NCI-H526 treated with DMSO at 0.1 percent for 48 hours (cell line): ENCODE measurements at places on chromosomes 2 and 18.

GRCh38 chr2:74511104-74511989 is 2.9 kb upstream of the TLX2 start:
- DNase-seq, result no peak

DNA sequence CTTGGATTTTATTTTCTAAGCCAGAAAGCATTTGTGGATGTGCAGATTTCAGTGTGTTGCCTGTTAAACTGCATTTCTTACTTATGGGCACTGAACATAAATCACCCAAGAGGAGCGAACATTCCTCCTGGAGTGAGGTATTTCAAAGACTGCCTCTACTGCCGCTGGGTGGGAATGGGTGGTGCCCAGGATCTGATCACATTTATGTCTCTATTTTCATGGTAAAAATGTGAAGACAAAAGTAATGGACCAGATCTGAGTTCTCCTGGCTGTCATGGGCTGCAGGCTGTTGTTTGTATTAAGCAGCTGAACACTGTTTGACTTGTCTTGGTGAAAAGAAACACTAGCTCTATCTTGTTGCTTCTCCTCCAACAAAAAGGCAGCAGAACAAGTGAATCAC is 251.7 kb downstream of the NCKAP5 start:
- no peak for DNase-seq

GRCh38 chr18:2394684-2395083 is 176.6 kb downstream of the METTL4 start:
- DNase-seq, result no peak

GRCh38 chr2:13193900-13194299 is 477.2 kb downstream of the TRIB2 start:
- peak; percentile 55 for DNase-seq

GRCh38 chr2:188773075-188773474 is 201.1 kb upstream of the COL3A1 start:
- DNase-seq, result no peak

- no peak for DNase-seq
Measured at GRCh38 chr18:46903406-46903805, 13.9 kb downstream of the PIAS2 start.

DNA sequence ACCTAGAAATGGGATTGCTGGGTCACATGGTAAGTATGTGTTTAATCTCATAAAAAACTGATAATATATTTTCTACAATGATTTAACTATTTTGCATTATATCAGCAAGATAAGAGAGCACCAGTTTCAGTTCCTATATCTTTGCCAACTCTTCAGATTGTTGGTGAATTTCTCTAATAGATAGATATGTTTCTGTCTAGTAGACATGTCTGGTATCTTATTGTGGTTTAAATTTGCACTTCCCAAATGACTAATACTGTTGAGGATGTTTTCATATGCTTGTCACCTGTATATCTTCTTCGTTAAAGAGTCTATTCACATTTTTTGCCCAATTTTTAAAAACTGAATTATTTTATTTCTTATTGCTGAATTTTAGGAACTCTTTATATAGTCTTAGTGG is 113.8 kb upstream of the UXS1 start:
- DNase-seq, result no peak

DNA sequence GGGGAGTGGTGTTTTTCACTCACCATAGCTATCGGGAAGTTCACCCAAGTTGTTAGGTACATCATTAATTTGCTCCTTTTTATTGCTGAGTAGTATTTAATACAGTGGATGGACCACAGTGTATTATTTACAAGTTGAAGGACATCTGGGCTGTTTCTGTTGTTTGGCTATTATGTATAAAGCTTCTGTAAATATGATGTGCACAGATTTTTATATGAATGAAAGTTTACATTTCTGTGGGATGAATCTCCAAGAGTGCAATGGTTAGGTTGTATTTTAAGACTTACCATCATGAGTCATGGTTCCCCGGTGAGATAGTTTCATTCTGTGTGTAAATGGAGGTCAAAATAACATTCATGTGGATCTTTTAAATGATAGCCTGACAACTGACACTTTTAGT is 337.4 kb downstream of the PTPRM start:
- no peak for DNase-seq

DNA sequence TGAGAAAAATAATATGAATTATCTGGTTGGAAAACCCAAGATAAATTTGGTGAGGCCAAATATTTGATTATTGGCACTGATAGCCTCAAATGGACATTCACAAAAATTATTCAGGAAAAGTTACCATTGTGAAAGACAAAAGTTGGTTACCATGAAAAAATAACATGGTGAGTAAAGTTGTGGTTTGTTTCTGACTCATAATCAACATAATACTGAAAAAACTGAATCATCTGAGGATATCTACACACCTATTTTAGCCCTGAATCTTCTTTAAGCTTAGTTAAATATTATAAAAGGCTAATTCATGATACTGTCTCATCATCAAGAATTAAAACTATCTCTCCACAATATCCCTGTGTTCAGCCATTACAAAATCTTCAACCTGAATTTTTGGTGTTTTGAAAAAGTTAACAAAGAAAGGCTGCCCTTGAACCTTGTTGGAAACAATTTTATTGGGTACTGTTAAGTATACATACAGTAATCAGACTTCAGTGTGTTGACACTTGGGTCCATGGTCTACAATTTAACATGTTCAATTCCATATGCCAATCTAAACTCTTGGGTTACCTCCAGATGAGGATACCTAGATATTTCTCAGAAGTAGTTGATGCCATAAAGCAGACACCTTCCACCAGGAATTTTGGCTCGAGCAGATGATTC is 607.5 kb upstream of the SLC39A10 start:
- no peak for DNase-seq

DNA sequence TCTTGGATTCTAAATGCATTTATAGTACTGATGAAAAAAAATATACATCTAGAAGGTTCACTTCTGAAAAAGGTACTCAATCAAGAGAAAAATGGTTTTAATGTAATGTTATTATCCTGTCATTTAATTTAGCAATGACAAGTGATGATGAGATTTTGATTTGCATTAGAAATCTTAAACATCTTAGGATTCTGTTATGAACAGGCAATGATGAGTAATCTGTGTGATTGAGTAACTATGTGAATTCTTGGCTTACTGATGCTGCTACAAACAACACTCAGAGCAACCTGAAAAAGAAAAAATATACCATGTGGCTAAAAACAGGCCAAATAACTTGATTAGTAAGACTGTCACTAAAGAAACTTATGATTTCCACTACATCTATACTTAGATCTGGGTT is 30.1 kb downstream of the RBKS start:
- no peak for DNase-seq

DNA sequence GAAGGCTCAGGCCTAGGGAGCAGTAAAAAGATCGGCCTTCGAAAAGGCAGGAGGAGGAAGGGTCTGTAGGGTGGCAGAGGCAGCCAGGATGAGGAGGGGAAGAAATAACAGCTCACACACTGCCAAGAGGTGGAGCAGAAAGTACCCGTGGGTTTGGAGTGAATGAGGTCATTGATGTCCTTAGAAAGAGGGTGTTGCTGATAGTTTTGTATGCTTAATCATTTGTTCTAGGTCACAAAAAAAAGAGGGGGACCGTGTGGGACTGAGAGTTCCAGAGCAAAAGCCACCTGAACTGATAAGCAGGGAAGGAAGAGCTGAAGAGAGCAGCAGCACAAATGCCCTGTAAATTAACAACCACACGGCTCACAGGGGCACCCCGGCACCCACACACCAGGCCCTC is 140.4 kb downstream of the FAM161A start:
- no peak for DNase-seq

GRCh38 chr2:102619414-102620319 is at the start of gene SLC9A2:
SLC9A2 (plus strand) TSS chr2:102619553; CDS start chr2:102619849, 296 bp downstream.
- peak; percentile 34 for DNase-seq

DNA sequence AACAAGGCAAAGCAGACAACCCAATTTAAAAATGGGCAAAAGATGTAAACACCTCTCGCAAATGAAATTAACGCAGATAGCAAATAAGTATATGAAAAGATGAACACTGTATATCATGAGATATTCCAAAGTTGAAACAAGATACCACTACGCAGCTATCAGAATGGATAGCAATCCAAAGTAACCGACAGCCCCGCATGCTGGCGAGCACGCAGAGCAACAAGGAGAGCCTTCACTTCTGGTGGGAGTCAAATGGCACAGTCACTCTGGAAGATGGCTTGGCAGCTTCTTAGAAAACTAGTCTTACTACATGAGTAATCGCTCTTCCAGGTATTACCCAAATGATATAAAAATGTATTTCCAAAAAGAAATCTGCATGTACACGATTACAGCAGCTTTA is 1.4 kb downstream of the NDUFA10 start:
- no peak for DNase-seq

DNA sequence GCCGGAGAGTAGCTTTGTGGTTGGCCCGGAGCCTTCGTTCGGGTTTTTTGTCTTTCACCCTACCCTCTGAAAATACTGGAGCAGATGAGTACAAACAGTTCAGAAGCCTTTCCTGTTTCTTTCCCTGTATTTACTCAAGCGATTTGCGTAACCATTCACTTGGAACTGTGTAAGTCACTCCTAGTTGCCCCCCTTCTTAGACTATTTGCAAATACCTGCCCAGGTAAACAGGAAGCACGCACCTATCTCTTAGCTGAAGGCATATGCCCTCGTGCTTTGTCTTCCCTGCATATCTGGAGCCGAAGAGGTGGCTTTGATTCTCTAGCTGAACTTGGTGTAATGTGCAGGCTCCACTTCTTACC is 1.4 kb downstream of the KCNS3 start:
- DNase-seq, result peak; percentile 69

GRCh38 chr2:120878970-120879369 is 143.3 kb downstream of the GLI2 start:
- no peak for DNase-seq

DNA sequence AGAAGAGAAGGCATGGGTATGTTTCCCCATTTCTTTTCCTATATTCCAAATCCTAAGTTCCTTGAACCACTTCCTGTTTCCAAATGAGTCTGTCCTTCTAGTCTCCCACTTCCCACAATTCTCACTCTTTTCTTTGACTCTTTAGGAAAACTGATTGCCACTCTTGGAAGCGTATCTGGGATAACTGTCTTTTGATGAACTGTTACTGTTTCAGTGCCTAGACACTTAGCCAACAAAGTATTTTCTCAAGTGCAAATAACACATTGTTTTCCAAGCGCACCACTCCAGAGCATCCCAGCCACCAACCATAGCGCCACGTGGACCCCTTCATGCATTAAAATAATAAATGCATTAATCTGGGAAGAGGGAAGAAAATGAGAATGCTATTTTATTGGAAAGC is 342.8 kb downstream of the MTX2 start:
- DNase-seq, result no peak

GRCh38 chr18:25518716-25519053 is 166.7 kb upstream of the ZNF521 start:
- no peak for DNase-seq

DNA sequence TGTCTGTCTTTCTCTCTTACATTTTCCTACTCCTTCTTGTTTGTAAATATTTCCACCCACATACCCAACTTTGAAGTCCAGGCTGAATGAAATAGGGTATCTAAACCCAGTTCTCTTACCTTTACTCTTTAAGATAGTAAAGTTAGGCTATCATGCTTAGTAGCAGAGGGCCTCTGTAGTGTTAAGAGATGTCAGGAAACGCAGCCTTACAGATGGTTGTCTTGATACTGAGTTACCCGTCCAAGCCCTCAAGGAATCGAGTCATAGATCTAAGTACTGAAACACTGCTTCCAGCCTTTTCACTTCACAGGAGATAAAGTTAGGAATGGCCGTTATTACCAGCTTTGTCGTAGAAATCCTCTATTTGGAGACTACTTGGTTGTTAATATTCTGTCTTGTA is 24.3 kb downstream of the MRPS9 start:
- DNase-seq, result no peak

DNA sequence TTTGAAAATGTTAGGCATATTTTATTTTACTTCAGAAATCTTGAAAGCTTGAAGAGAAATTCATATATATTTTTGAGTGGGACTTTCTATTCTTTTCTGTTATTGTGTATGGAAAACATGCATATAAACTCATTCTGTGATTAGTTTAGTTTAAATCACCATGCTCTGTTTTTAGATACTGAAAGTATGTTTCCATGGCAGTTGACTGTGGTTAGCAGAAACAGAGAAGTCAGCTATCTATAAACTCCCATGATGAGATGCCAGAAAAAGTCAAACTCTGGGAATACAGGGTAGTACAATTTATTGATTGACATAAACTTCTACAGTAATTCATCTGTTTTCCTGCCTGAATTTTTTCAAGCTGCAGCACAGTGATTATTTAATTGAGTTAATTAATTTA is 905.3 kb upstream of the VRK2 start:
- no peak for DNase-seq

DNA sequence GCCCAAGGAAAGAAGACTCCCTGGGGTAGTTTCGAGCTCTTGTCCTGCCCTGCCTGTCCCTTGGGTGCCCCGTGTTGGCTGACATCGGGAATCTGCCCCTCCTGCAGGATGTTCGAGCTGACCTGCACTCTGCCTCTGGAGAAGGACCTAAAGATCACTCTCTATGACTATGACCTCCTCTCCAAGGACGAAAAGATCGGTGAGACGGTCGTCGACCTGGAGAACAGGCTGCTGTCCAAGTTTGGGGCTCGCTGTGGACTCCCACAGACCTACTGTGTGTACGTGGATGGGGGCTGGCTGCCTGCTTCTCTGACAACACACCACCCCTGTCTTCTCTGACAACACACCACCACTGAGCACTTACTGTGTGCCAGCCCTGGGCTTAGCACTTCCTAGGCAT is 210.8 kb downstream of the DYSF start:
- no peak for DNase-seq

DNA sequence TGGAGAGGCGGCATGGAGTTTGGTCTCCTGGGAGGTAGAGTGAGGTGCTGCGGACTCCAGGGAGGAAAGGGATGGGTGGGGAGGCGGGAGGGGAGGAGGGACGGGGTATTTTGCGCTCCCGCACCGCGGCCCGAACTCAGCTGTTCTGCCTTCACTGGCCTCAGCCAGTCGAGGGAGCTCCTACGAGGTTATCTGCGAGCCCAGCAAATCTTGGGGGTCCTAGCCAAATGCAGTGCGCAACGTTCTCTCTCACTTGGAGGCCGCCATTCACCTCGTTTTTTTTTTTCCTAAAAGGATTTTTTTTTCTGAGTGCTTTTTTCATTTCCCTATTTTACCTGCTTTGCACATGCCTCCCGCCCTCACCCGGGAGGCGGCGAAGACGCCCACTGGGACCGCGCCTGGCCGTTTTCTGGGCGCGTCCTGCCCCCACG is 877 bp upstream of the BCL2L11 start:
- DNase-seq, result no peak

GRCh38 chr2:152730591-152731333 is 12.3 kb downstream of the ARL6IP6 start:
- no peak for DNase-seq

DNA sequence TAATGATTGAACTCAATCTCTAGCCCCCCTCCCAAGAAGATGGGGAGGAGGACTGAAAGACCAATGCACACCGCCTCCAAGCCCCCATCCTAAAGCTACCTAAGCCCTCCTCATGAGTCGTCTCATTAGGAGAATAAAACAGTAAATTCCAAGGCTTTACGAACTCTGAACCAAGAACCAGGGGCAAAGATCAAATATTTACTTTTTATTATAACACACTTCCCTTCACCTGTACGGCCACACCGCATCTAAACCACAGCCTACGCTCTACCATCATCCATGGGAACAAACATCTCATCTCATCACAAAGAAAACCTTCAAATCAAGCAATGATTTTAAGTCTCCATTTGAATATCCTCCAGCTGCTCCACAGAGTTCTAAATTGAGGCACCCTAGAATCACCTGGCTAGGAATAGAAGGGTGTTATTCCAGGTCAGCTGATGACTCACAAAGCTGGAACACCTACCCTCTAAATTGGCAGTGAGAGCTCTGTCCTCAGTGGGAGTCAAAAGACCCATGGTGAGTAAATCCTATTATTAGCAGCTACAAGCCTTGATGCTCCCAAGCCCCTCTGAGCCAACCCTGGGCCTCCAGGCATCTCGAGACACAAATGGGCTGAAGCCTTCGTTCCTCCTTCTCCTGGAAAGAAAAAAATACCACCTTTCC is 45.6 kb upstream of the BZW1 start:
- no peak for DNase-seq
